T follicular helper cell (primary cell): ENCODE measurements at places on chromosomes 3 and 15.

DNA sequence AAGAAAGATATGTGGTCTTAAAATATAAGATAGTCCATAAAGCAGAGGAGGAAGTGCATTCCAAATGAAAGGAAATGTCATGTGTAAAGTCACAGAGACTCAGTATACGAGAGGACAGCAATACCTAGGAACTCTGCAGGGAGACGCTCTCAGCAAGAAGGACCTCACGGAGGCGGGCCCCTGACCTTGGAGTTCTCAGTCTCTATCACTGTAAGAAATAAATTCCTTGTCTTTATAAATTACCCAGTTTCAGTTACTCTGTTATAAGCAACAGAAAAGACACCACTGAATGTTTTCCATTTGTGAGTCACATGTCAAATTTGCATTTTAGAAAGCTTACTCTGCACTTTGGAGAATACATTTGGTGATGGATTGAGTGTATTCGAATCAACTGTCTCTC lies 140.6 kb downstream of the GBE1 start:
- DNase-seq, result no peak

GRCh38 chr3:140942221-140943104 lies 827 bp downstream of the SLC25A36 start:
- peak; percentile 9 for DNase-seq

DNA sequence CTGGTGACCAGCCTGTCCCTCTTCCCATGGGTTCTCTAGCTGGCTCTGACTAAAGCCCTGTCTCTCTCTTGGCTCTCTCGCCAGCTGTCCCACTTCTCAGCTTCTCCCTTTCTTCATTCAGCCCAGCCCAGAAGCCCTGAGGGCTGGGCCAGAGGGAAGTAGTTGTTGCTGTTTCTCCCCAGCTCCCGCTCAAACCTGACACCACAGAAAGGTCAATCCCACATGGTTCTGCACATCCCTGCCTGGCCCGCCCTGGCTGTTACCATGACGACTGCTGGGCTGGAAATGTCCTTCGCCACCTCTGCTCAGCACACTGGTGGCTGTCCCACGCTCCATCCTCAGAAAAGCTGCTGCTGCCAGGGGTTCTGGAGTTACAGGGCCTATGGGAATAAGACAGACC lies 25.9 kb downstream of the CCDC32 start:
- DNase-seq, result no peak

DNA sequence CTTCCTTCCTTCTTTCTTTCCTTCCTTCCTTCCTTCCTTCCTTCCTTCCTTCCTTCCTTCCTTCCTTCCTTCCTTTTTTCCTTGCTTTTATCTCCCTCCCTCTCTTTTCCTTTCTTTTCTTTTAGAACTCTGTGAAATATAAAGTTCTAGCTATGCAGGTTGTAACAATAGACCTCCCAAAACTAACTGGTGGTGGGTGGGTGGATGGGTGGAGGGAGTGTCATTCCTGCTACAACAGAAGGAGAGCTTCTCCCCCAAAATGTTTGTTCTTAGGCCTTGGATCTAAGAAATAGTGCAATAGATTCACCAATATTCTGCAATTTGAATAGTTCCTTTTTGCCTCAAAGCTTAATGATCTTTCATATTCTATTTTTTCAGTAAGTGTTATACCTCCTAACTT lies 215.9 kb downstream of the GAP43 start:
- DNase-seq, result no peak

- DNase-seq, result no peak
These were observed 11.1 kb downstream of the SCN5A start for GRCh38 chr3:38638354-38638753.

GRCh38 chr3:128879991-128880390 lies 571 bp downstream of the ACAD9 start:
- no peak for DNase-seq

DNA sequence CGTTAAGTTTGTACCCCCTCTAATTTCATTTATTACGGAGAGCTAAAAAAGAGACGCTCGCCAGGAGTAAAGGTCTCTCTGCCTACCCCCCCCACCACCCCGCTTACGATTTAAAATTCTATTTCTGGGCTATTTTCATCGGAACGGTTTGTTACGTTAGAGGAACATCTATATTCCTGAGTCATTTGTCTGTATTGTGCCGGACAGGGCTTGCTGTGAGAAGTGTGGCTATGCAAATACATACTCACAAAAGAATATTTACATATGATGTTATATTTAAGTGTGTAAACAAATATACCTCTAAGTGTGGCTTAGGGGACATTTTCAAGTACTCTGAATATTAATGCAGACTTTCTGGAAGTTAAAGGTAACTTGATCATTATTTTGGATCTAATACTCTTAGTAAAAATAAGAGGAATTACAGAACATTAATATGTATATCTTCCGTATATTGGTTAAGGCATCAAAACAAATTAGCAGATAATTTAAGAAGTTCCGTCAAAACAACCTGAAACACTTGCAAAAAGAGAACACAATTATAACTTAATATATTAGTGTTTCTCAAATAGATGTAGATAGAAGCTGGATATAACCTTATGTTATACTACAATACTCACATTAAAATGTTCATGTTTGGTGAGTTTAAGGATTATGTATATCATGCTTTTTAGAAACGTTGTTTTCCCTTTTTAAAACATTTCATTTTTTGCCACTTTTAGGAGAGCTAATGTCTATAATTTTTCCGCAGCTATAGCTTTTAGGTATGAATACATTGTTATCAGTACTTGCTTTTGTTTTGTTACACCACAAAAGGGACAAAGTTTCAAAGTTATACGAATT lies 1.6 kb upstream of the SHOX2 start:
- no peak for DNase-seq

DNA sequence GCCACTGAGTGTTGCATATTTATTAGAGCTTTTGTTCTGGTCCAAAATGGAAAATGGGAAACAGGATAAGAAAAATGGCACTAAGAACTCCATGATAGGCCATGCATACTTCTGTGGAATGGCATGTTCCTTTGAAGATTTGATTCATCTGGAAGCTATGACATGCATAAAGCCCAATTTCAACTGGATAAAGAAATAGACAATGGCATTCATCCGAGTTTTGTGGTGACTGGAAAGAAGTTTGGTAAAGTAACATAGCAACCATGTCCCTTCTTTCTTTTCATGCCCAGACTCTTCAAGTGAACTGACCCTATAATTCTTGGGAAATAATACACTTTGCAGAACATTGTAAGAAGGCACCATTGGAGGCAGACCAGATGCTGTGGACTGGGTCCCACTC lies 368.4 kb upstream of the IL12A start:
- no peak for DNase-seq

- no peak for DNase-seq
These were observed 29.3 kb downstream of the ZNF710 start for GRCh38 chr15:90030376-90030775.

DNA sequence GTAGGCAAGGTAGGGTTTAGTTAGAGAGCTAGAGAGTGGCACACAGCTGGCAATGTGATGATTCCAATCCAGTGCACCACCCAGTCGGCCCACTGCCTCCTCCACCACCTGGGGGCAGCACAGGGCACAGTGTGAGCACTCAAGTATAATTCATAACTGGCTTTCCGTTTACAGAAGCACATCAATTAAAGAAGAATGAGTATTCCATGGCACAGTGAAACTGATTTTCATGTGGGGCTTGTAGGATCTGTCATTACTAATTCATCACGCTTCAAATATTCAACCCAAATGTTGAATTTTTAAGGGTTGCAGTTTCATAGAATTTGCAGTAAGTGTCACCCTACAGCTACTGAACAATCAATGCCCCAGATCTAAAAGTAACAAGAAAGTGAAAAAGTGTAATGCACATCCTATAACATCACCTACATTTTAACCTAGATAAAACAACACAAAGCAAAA lies 149.9 kb downstream of the IGSF11 start:
- DNase-seq, result peak; percentile 61

DNA sequence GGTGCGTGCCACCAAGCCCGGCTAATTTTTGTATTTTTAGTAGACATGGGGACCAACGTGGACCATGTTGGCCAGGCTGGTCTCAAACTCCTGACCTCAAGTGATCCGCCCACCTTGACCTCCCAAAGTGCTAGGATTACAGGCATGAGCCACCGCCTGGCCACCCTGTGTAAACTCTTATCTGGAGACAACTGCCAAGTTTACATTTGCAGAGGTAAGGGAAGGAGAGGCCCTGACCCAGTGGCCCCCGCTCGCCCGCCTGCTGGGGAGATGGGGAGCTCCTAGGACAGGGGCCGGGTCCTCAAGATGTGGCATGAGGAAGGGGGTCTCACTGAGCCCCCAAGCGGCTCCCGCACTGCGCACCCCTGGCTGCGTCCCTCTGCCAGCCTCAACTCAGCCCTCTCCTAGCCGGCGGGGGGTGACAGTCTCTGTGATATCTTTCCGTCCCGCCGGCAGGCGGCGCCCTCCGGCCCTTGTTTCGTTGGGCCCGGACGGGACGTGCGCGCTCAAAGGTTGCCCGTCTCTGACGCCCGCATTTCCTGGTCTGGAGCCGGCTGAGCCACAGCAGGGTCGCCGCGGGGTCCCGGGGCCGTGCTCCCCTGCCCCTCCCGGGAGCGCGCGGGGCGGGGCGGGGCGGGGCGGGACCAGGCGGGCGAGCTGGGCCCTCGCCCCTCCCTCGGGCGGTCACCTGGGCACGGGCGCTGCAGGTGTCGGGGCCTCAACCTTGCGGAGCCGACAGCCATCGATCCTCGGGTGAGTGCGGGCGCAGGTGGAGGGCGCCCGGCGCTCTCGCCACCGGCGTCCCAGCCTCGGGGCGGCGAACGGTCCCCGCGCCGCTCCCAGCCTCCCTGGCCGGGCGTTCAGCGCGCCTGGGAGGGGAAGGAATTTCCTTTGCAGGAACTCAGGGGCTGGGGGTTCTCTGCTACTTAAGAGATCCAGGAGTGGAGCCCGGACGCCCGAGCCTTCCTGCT lies at the start of gene GPR160:
GPR160 (plus strand) TSS at position 533 of the 971 bp plus-strand sequence. CDS start 45,978 bp downstream, outside the sequence.
- DNase-seq, result peak; percentile 58

DNA sequence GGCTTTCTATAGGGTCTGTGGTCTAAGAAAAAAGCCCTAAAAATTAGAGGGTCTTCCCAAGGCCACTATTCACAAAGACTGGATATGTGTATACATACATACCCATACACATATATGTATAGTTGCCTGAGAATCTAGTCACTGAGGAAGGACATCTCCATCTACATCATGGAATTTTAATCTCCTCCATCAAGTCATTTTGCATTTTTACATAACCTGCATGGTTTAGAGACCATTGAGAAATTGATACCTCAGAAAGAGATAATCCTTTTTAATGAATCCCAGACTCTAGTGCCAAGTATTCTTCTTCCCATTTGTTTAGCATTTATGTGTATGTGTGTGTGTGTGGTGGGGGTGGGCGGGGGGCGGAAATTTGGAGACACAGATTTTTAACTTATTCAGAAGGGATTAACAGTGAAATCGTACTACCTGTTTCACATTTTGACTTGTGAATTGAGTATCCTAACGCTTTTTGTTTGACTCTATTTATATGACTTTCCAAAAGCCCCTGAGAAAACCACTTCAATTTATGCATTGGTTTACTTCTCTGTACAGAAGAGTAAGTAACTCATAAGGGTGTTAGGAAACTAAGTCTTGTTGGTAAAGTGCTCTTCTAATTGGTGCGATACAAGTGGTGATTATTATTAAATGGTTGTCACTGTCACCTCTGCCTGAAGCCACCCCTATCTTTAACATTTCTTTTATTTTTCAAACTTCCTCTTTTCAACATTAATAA lies 166.9 kb downstream of the MEIS2 start:
- DNase-seq, result no peak

DNA sequence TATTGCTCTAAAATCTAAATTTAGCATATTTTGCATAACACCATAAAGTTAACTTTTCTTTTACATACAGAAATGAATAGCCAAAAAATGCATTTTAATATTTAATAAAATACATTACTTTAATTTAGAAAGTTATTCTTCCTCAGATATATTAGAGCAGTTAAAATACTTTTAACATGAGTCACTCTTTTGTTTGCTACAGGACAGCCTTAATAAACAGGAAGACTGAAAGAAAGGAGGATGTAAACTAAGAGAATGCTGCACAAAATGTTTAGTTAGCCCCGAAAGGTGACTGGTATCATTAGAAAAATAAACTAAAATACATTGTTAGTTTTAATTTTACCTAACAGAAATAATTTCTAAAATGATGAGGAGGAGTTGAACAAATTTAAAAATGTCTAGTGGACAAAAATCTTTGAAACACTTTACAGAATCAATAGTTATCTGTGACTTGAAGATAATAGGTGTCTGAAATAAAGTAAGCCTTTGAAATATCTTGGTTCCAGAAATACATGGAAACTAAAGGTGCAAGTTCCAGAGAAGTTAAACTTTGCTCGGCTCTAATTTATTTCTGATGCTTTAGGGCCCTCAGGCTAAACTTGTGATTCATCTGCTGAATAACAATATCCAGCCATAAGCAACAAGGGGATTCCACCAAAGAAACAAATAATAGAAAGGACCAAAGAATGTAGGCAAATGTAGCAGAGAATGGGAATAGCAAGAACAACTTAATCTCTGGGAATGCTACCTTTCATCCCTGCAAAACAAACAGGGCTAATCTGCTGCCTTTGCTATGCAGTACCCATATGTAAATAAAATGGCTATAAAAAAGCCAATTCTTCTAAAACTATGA lies 138.3 kb upstream of the UBP1 start:
- DNase-seq, result no peak

DNA sequence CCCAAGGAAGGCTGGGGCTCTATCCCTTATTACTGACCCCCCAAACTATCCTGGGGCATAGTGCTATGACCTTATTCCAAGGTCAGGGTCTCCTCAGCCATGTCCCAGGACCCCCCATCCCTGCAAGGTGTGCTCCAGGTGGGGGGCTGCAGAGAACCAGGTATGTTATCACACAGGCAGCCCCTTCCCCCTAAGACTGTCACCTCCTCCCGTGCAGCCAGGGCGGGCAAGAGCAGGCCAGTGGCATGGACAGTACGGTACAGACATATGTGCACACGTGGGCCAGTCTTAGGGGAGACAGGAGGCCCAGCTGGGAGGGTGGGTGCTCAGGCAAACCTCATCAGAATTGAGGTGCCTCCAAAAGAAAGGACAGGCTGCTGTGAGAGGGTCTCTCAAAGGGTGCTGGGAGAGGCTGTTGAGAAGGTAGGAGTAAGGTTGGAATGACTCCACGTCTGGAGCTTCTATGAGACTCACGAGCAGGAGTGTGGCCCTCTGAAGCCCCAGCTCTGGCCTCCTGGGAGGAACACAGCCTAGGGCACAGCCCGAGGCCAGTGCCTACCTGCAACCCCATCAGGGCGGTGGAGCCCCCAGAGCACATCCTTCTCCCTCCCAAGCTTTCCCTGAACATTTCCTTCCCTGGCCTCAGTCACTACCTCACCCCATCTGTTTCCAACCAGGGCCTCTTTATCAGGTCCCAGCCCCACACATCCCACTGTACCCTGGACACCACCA lies 1.7 kb upstream of the COL7A1 start:
- DNase-seq, result no peak

GRCh38 chr15:92059036-92059970 lies 205.8 kb downstream of the SLCO3A1 start:
- DNase-seq, result no peak

GRCh38 chr3:179336345-179336929 lies 11.1 kb upstream of the MFN1 start:
- DNase-seq, result no peak
